ENCODE measurements at places on chromosomes 1 and 21.
A peak's percentile ranks its signal among the peaks of the same experiment; 100 is the strongest.

- DNase-seq, result peak; percentile 82
Measured at GRCh38 chr1:53521924-53522552, 62.8 kb downstream of the DMRTB1 start.

- no peak for DNase-seq
Measured at GRCh38 chr1:17229379-17229778, 19.5 kb upstream of the PADI3 start.

GRCh38 chr1:25933479-25934365 is 27.5 kb upstream of the STMN1 start:
- DNase-seq, result no peak

DNA sequence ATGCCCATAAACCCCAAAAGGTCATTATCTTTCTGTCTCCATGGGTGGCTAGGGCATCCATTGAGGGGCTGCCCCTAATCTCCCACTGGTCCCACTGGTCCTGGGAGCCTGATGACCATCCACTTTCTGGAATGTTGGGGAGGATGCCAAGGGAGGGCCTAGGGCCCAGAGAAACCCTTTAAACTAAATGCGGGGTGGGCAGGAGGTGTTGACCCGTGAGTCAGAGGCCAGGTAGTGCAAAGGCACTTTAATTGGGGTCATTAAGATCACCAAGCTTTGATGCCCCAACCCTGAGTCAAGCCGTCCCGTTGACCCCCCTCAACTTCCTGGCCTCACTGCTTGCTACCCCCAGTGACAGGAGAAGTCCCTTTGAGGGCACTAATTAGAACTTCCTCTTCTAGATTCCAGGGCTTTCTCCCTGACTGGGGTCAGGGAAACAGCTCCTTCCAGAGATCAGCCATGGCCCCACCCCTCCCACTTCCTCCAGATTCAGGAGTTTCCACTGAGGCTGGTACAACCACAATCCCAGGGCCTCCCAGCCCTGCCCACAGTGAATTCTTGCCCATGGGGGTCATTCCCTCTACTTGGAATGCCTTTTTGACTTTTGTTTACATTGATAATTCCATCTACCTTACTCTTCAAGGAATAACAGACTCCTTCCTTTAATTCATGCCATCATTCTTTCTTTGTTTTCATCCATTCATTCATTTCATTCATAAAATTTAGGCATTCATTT is 15.5 kb upstream of the SERINC2 start:
- DNase-seq, result no peak

DNA sequence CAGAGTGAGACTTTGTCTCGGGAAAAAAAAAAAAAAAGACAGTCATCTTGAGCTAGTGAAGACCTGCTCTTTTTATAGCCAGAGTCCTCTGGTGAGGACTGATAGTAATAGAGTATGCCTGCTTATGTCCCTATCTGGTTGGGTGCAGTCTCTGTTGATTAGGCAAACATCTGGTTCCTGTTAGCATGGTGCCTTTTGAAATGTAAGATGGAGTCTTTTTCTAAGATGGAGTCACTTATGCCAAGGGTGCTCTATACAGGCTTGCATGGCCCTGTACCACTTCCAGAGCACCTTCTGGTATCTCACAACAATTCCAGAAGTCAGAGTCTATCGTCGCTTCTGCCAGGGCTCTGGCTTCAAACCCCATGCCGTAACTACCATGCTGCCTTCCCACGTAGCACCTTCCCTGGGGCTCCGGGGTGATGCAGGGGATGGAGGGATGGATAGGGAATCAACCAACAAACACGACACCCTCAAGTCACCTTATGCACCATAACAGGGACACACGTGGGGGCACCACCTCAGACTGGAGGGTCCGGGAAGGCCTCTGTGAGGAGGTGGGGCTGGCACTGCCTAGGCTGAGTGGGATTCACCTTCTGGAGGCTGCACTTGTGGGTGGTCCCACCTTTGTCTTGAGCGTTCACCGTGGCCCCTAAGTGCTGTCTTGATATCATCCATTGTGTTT is 11.6 kb upstream of the PADI6 start:
- no peak for DNase-seq

DNA sequence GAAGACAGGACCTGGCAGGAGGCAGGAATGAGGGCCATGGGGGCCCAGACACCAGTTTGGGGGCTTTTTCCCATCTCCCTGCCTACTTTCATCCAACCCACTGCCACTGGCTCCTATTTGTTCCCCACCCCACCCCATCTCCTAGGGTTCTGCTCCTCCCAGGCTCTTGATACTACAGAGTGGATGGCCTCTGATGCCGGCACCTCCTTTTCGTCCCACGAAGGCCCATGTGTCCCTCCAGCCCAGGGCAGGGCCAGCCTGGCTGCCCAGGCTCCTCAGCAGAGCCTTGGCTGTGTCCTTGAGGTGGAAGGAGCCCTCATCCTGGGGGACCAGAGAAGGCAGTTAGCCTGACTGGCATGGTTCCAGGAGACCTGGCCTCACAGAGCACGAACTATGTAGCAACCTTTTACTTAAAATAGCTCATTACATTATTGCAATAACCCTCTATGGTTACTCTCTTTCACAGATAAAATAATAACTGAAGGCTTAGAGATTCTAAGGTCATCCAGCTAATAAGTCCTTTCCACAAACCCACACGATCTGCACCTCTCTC is 3.5 kb downstream of the POMGNT1 start:
- no peak for DNase-seq

GRCh38 chr1:167332503-167332902 is 111.8 kb downstream of the POU2F1 start:
- no peak for DNase-seq

- no peak for DNase-seq
Measured at GRCh38 chr1:6331543-6332273, 61.9 kb downstream of the ACOT7 start.

DNA sequence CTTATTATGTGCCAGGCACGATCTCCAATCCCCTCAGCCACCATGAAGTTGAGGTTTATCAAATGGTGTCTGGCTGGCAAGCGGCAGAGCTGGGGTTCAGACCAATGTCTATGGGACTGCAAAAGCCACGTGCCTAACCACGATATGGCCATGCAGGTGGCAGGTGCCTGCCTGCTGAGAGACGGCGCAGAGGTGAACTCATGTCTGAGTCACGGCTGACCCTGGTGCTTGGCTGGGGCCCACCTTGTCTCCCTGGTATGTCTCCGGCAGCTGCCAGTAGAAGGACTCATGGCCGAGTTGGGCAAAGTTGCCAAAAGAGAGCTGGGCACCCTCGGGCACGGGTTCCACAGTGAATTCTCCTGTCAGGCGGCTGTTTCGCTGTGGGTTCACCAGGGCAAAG is 59.9 kb downstream of the LDLRAD2 start:
- no peak for DNase-seq

- DNase-seq, result no peak
Measured at GRCh38 chr1:110612060-110612745, 6.0 kb upstream of the KCNA2 start.

DNA sequence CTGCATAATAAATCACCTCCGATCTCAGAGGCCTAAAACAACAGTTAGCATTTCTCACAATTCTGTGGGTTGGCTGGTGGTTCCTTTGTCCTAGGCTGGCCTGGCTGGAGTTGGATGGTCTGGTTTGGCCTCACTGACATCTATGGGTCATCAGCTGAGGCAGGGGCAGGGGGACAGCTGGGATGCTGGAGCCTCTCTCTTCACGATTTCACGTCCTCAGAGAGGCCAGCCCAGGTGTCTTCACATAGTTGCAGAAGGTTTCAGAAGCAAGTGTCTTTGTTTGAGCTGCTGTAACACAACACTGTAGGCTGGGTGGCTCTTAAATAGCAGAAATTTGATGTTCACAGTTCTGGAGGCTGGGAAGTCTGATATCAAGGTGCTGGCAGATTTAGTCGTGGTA is 155.5 kb upstream of the CACNA1E start:
- no peak for DNase-seq

DNA sequence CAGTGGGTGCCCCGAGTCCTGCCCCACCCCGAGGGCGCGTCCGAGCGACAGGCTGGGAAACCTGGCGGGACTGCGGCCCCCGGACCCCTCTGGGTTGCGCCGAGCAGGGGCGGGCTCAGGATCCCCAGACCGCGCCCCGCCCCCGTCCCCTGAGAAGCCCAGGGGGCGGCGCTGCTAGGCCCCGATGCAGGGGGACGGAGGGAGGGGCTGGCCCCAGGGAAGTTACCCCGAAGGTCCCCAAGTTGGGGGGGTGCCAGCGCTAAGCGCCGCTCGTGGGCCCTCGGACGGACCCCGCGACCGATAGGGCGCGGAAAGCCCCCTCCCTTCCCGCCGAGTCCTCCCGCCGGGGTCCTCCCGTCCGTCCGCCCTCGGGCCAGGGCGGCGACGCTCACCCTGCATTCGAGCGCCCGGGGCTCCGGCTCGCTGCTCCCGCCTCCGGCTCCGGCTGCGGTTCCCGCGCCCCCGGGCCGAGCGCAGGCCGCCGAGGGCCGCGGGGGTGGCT is 414 bp downstream of the GPR153 start:
- no peak for DNase-seq

GRCh38 chr1:198001776-198002408 is 84.7 kb downstream of the LHX9 start:
- DNase-seq, result no peak

DNA sequence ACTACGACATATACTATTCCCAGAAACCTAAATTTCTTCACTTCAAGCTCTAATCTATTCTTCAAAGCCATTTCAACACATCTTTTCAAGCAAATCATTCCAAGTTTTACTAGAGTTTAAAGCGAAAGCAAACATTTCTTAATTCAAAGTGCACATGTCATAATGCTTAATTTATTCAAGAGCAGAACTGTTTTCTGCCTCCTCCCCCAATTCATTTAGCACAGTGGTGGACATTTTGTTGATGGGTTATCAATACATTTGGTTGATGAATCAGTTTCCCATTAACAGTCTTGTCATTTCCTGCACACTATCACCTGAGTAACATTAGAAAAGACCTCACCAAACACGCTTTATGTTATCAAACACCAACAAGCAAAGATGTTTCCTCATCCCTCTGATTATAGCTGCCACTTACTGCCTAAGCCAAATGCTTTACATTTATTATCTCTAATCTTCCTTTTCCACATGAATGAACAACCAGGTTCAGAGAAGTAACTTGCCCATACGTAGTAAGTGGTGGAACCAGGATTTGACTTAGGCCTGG is 2.0 kb downstream of the SRSF4 start:
- DNase-seq, result no peak

GRCh38 chr21:26001356-26001755 is 169.2 kb downstream of the APP start:
- no peak for DNase-seq

DNA sequence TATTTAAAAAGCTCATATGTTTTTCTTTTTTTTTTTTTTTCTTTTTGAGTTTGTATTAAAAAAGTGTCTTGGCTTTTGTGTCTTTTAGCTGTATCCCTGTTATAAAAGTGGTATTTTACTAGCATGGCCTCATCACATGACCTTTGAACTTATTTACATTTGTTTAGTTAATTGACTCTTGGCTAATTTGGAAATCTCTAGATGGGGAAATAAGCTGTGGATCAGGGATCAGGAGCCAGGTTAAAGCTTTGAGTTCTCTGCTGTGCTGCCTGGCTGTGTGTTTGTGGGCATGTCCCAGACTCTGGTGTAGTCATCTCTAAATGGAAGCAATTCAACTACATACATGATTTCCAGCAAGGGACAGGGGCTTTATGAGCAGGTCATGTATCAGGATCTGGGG is 56.5 kb downstream of the HHAT start:
- no peak for DNase-seq

DNA sequence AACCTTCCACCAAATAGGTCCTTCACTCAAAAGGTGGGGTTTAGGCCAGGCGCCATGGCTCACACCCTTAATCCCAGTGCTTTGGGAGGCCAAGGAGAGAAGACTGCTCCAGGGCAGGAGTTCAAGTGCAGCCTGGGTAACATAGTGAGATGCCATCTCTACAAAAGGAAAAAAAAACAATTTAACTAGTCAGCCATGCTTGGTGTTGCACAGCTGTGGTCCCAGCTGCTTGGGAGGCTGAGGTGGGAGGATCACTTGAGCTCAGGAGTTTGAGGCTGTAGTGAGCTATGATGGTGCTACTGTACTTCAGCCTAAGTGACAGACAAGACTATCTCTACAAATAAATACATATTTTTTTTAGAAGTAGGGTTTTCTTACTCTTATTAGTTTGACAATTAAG is 617.5 kb downstream of the KIF26B start:
- DNase-seq, result no peak

- DNase-seq, result no peak
Measured at GRCh38 chr1:64480999-64481772, 11.3 kb downstream of the CACHD1 start.

GRCh38 chr1:193538003-193538354 is 351.6 kb upstream of the B3GALT2 start:
- no peak for DNase-seq

DNA sequence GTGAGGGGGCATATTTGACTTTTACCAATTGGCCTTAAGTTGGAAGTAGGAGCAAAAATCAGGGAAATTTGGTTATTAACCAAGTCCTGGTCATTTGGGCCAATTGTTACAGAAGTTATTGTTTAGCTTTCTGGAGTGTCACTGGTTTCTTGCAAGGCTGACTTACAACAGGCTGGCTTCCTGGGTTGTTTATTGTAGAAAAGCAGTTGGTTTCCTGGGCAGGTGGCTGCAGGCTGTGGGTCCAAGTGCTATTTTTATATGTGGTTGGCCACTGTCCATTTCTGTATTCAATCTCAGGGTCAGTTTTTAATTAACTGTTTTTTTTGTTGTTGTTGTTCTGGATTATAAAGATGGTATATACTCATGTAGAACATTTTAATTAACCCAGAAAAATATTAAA is 174.1 kb downstream of the KCNJ6 start:
- no peak for DNase-seq

DNA sequence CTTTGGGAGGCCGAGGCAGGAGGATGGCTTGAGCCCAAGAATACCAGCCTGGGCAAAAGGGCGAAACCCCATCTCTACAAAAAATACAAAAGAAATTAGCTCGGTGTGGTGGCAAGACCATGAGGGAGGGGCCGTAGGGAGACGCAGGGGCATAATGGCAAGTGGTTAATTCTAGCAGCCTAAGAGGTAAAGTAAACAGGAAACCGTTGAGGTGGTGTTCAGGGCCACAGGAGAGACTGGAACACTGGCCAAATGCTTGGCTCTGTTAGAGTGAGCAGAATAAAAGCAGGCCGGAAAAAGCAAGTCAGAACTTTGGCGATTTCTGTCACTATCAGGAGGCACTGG is 89.2 kb downstream of the RIPK4 start:
- peak; percentile 28 for DNase-seq
